ENCODE measurements at places on chromosomes 7 and 10.

DNA sequence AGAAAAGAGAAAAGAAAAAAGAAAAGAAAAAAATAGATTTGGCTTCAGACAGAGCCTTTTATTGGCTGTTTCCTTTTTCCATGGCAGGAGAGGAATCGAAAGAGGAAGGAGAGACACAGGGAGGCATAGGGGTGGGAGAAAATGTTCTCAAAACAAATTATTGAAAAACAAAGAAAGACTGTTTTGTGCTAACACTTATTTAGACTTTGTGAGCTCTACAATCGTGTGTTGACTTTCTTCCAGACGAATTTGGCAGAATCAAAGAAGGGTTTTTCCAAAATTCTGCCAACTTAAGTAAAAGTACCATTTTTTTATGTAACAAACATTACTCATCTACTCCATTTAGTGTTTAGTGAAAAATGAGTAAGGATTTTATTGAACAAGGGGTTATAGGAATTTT, 982.2 kb downstream of the REEP3 start:
- no peak for DNase-seq

DNA sequence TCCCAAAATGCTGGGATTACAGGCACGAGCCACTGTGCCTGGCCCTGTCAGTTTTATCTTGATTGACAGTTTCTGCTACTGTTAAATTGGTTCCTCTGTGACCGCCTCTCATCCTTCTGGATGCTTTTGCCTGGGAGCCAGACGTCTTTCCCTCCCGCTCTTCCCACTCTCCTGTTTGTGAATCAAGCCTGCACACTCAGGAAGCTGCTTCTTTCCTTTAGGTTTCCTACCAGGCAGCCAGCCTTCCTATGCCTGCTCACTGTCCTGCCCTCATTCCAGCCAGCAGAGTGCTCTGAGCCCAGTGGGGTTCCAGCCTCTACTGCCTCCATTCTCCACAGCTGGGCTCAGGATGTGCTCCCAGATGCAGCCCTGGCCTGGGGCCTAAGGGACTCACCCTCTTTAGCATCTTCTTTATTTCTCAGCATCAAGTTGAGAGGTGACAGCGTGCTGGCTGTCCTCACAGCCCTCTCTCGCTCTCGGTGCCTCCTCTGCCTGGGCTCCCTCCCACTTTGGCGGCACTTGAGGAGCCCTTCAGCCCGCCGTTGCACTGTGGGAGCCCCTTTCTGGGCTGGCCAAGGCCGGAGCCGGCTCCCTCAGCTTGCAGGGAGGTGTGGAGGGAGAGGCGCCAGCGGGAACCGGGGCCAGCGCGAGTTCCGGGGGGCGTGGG, 5.1 kb downstream of the SH2D4B start:
- no peak for DNase-seq

- DNase-seq, result peak; percentile 94
These were observed at the start of the genes ACADSB and IKZF5 for GRCh38 chr10:123008355-123009104. Gene ACADSB (plus strand): TSS chr10:123009006. CDS start chr10:123009030, 24 bp downstream. Gene IKZF5 (minus strand): TSS chr10:123008795. CDS start chr10:122998625, 10,170 bp downstream.

- DNase-seq, result no peak
These were observed 762.0 kb upstream of the IGFBP3 start for GRCh38 chr7:46682836-46683624.

- DNase-seq, result no peak
These were observed 303.2 kb downstream of the DOCK4 start for GRCh38 chr7:111903016-111903415.

GRCh38 chr7:54483523-54483922, 58.7 kb upstream of the VSTM2A start:
- DNase-seq, result no peak

GRCh38 chr7:47799524-47799923, 148.7 kb downstream of the PKD1L1 start:
- no peak for DNase-seq

GRCh38 chr7:36512616-36513015, 123.0 kb downstream of the ANLN start:
- DNase-seq, result no peak

- no peak for DNase-seq
These were observed 73.8 kb downstream of the DIP2C start for GRCh38 chr10:615583-616152.

DNA sequence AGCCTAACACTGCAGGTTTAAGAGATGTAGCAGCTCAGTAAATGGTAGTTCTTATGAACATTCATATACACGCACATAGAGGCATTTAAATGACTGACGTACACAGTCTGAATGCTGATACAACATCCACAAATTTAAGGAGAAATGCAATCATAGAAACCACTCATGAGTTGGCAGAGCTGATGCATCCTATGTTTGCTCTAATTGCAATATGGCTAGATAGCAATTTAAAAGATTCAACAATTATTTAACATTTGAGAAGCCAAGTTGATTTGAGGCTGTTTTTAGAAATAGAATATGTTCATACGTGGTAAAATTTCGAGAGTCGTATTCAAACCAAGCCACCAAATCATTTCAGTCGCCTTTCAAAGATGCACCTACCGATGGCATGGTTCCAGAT, 135.6 kb downstream of the PFKFB3 start:
- no peak for DNase-seq

DNA sequence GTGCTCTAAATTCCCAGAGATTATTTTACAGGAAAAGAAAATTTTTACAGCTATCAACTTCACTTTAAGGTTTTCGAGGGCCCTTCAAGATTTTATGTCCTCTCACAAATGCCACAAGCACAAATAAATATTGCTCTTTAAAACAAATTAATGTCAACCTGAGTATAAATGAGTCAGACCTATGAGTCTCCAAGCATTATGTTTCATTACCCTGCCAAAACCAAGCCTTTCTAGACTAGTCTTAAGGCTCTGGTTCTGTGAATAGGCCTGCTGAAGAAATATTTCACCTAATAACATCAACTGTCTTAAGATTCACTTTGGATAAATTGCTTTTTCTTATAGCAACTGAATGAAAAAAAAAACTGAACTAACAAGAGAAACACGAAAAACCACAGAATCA, 153.0 kb downstream of the PDE1C start:
- no peak for DNase-seq

- no peak for DNase-seq
These were observed 231.7 kb downstream of the HDAC9 start for GRCh38 chr7:18727115-18727870.

- no peak for DNase-seq
These were observed 135.3 kb downstream of the OAT start for GRCh38 chr10:124283215-124283948.

DNA sequence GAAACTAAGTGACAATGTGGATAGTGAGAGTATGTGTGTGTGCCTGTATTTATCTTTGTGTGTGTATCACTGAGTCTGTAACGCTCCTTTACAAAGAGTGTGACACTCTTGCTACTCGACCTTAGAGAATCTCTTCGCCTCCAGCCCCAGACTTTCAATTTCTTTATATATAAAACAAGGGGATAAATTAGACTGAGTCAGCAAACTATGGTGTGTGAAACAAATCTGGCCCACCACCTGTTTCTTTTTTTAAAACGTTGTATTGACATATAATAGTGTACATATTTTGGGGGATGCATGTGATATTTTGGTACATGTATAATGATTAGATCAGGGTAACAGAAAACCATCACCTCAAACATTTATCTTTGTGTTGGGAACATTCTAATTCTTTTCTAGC, 240.5 kb downstream of the KCNMA1 start:
- no peak for DNase-seq

DNA sequence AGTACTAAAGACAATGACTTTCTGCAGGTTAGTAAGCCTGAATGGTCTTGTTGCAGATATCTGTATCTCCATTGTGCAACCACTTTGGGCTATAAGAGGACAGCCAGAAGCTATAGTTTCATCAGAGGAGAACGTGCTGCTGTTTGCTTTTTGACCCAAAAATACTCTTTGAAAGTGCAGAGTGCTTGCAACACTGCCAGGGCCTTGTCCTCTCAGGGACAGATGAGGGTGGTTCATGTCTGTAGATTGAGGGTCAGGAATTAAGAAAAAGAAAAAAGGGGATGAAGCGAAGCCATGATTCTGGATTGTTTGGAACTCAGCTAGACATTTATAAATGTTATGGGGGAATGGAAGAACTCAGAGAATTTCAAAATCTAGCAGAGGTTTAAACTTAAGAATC, 212.5 kb downstream of the SEC23IP start:
- no peak for DNase-seq

- peak; percentile 31 for DNase-seq
These were observed 23.7 kb downstream of the RTKN2 start for GRCh38 chr10:62244785-62245467.

GRCh38 chr10:131748831-131749766, 151.7 kb upstream of the PPP2R2D start:
- DNase-seq, result no peak

GRCh38 chr7:20417260-20417659, 86.6 kb downstream of the ITGB8 start:
- DNase-seq, result no peak

DNA sequence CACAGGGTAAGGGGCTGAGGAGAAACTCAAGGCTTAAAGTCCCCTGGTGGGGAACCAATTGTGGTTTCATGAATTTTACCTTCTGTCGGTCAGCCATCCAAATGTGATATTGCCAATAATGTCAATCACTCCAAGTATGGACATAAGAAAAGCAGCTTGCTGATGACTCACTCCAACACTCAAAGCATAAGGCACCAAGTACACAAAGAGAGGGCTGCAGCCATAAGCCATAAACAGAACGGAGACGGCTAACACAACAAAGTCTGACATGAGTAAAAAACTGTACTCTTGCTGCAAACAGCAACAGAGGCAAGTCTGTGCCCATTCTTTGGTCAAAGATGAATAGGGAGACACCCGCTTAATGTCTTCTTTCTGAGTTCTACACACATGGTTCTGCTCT, 24.2 kb downstream of the IFIT5 start:
- no peak for DNase-seq

GRCh38 chr7:45596665-45597095, 22.5 kb downstream of the ADCY1 start:
- no peak for DNase-seq

- no peak for DNase-seq
These were observed 36.3 kb downstream of the SMNDC1 start for GRCh38 chr10:110268442-110268841.

DNA sequence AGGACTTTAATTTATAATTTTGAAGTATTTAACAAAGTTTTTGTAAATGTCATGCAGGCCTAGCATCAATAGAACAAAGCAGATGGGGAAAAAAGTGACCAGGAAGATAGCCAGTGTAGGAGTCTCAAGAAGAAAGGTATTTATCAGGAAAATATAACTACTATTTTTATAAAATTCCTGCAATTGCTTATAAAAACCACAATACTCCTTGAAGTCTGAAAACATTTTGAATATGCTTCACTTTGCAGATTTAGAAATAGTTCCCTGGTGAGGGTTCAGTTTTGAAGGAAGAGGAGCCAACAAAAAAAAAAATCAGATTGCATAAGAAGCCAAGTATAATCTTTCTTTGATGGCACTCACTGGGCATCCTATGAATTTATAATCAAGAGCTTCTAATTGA, 34.1 kb downstream of the MTERF1 start:
- no peak for DNase-seq
